Stimulated activated naive CD4-positive, alpha-beta T cell (primary cell): ENCODE measurements at places on chromosomes 7 and 10.

- no peak for DNase-seq
Measured at GRCh38 chr10:132575320-132576201, 38.0 kb downstream of the INPP5A start.

- no peak for DNase-seq
Measured at GRCh38 chr7:81410471-81411117, 359.3 kb downstream of the HGF start.

- no peak for DNase-seq
Measured at GRCh38 chr7:94643771-94644545, 12.0 kb downstream of the SGCE start.

DNA sequence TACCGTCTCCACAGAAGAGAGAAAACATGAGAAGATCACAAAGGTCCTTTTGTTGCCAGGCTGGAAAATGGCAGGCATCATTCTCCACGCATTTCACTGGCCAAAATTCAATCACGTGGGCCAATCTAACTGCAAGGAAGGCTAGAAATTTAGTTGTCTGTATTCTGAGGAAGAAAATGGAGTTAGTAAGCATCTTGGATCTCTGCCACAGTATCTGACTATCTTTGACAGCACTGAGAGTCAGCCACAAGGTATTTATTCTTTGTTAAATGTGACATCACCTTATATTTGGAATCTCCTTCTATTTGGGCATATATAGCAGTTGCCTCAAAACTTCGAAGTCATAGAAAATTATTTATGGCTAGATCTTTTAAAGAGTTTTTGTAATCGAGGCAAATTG, 213.9 kb downstream of the NSUN6 start:
- no peak for DNase-seq

DNA sequence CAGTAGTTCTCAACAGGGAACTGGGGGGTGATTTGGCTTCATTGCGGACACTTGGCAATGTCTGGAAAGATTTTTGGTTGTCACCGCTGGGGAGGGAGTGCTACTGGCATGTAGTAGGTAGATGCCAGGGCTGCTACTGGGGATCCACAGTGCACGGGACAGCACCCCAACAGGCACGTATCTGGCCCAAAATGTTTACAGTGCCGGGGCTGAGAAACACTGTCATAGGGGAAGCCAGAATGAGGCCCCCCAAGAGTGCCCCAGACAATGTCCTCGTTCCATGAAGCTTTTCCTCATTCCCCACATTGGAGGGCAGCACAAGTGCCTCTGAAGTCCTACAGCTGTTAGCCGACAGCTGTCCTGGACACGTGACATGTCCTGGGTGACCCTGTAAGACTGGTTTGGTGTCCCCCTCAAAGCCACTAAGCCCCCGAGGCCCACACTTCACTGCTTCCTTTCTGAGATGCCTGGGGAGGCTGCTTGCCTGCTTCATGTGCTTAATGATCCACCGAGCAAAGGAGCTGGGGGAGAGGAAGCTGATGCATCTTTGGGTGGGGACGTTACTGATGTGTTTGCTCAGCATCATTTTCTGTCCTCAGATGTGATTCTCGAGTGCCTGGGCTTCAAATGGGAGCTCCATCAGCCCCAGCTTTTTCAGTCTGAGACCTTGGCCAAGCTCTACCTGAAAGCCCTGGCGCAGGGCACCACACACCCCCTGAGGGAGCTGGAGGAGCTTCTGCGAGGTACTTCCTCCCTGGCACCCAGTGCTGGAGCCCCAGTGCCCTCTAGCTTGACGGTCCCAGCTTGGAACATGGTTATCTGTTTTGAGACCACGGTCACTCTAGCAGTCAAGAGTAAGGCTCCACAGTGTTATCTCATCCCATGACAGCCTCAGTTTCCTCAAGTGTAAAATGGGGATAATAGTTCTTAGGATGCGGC, 14.7 kb downstream of the BTBD16 start:
- no peak for DNase-seq

DNA sequence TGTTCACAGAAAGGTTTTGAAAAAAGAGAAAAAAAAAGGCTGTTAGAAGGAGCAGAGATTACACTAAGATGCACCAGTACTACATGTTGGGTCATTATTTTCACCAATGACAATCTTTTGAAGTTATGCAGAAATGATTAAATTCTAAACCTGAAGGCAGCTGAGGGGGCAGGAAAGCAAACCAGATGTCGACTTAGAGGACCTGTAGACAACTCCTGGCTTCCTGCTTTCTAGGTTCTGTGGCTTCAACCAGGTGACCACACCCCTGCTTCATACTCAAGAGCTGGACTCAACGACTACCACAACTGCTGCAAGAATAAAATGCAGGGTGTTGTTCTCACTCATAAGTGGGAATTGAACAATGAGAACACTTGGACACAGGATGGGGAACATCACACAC, 30.0 kb downstream of the MYOF start:
- no peak for DNase-seq

DNA sequence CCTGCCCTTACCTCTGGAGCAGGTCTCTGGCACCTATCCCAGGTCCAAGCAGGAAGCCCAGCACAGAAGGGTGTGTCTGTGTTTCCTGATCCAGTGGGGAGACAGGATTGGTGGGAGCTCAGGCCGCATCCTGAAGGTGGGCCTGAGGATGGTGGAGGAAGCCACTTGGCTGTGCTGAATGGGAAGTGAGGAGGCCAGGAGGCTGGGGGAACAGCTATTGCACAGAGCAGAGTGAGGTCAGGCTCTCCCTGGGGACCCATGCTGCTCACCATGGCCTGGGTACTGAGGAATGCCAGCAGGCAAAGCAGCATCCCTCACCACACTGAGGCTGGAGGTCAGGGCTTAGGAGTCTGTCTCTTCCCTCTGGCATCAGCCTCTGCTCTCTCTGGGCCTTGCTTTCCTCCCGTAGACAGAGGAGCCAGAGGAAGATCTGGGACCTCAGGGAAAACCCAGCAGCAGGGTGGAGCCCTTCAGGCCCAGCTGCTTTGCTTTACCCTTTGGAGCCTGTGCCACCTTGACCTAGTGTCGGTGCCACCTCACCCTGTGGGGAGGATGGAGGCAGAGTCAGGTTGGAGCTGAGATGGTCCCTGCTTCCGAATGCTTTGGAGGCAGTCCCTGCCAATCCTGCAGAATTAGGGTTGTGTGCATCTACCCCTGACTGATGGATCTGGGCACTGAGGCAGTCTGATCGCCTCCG, 39.0 kb downstream of the CDH23 start:
- DNase-seq = no peak

GRCh38 chr7:908159-908581, 31.8 kb downstream of the GET4 start:
- no peak for DNase-seq

GRCh38 chr10:13233358-13233757, 816 bp downstream of the UCMA start:
- no peak for DNase-seq

DNA sequence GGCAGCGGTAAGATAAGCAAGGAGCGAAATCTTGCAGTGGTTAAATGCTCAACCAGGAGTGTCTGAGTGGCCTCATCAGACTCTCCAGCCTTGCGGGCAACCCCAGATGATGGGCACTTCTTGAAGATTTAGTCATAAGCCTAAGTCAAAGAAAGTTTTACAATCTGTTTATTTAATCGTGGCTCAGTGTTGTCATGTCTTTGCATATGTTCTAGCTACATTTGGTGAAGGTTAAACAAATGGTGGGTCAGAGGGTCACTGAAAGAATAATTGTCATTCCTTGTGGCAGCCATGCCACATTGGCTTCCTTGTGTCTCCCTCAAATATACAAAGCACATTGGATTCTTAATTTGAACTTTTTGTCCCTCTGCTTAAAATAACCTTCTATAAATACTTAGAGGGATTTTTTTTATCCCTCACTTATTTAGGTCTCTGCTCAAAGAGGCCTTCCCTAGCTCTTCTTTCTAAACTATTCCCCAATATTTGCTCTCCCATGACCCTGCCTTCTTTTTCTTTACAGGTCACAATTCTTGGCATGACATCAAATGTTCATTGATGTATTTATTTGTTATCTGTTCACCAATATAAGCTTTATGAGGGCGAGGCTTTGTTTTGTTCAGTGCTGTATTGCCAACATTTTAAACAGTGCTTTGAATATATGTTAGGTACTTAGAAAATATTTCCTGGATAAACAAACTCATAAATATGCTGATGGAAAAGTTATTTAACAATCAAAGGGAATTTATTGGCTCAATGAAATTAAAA, 68.7 kb downstream of the NEUROD6 start:
- no peak for DNase-seq

GRCh38 chr7:24110056-24110455, 173.9 kb upstream of the NPY start:
- DNase-seq = no peak

- no peak for DNase-seq
Measured at GRCh38 chr10:130864961-130865818, 446.3 kb downstream of the TCERG1L start.

DNA sequence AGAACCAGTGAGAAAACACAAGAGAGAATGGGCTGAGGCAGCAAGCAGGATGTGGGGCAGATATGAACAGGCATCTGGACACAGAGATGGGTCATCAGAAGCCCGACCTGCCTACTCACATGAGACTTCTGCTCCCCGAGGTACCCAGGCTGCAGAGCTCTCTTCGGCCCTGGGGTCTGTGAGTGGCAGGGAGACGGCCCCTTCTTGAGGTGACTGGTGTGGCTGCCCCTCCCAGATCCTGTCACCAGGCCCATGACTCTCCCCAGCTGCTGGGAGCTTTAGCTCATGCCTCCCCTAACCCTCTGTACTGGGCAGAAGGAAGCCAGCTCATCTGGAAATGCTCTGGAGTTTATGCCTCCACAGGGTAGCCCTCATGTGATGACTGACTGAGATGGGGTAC, 157.6 kb upstream of the PCBD1 start:
- no peak for DNase-seq

- no peak for DNase-seq
Measured at GRCh38 chr10:99285881-99286280, 43.3 kb upstream of the CNNM1 start.

DNA sequence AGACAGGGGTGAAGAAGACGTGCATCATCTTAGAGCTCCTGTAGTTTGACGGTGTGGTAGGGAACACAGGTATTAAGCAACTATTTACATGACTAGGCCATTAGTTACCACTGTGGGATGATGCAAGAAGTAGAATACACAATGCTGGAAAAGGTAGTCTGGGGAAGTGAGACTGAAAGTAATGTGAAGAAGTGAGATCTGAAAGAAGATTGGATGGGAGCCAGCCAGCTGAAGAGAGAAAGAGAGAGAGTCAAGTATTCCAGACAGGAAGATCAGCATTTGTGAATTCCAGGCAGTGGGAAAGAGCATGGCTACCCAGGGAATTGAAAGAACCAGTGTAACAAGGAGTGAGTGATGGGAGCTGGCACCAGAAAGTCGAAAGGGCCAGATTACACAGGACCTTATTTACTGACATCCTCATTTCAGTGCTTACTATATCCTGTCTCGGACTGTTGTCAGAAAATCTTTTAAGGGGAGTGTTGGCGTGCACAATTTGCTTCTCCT, 4.0 kb upstream of the CFAP58 start:
- no peak for DNase-seq

DNA sequence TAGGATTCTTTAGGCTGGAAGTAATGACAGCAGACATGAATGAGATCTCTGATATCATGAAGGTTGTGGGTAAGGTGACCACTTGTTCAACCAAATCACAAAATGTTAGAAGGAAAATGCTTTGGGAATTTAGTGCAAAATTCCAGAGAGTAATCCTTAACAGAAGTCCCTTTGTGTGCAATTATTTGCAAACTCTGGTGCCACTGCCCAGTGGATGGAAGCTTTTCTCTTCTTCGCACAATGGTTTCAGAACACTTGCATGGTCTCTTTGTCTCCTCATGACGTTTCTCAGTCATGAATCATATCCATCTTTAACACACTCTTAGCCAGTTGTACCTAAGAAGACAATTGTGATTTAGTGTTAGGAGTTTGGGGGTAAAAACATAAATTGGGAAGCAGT, 570.4 kb upstream of the ANKRD30A start:
- no peak for DNase-seq

DNA sequence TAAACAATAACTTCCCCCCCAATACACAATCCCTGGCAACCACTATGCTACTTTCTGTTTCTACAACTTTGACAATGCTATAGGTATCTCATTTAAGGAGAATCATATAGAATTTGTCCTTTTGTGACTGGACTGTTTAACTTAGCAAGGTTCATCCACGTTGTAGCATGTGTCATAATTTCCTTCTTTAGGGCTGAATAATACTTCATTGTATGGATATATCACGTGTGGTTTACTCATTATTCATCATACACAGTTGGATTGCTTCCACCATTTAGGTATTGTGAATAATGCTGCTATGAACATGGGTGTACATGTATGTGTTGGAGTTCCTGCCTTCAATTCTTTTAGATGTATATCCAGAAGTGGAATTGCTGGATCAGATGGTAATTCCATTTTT, 111.0 kb downstream of the LMBR1 start:
- no peak for DNase-seq

- DNase-seq = no peak
Measured at GRCh38 chr10:89120931-89121763, 86.0 kb downstream of the CH25H start.

DNA sequence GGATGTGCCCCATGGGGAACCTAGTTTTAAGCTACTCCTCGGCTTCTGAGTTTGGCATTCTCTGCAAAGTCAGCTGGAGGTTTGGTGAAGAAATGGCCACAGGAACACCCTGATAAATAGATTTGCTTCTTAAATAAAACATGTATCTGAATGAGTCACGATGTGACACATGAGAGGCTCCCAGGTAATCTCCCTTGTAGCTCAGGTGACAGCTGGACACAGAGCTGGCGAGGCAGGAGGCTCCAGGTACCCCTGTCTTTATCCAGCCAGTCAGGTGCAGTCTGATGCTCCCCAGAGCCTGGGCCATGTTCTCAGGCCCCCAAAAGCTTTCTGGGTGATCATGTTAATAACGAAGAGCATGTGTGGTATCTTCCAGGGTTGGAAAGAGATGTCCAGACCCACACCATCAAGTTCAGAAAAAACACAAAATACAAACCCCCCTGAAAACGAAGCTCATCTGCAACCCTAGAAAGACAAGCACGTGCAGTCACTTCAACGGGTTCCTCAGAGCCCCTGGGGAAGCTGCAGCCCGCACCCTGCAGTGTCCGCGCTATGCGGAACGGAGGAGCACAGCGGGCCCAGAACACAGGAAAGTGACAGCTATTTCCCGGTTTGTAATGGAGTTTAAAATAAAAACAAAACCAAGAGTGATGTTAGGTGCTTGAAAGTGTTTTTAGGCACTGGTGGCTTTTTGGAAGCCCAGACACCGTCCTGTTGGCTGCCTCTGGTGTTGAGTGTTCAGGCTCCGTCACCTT, 69.4 kb downstream of the ZRANB1 start:
- DNase-seq = no peak

DNA sequence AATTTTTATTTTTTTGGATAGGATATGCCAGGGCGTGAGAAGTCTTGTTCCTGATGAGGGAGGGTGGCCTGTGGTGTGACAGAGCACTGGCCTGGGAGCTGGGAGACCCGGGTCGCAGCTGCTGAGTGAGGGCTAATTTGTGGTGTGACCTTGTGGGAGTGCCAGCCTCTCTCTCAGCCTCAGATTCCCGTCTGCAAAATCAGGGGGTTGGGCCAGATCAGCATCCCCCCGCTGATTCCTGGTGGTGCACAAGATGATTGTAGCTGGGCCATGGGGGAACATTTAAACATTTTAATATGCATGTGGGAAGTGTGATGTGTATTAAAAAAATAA, 14.9 kb downstream of the TSPAN15 start:
- DNase-seq = no peak
